Renal cortical epithelial cell (primary cell): ENCODE measurements at places on chromosomes 2 and 18.

DNA sequence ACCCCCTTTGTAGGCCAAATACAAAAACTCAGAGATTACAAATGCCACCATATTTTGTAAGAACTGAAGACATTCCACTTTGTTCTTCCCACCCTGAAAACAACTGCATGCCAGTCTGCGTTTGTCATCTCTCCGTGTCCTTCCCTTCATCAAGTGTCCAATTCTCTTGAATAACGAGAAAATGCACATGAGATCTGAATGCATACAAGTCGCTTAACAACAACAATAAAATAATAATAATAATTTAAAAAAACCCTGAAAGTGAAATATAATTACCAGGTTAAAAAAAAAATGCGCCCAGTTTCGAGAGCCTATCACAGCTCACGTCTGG is 2.0 kb upstream of the SETBP1 start:
- no peak for DNase-seq

DNA sequence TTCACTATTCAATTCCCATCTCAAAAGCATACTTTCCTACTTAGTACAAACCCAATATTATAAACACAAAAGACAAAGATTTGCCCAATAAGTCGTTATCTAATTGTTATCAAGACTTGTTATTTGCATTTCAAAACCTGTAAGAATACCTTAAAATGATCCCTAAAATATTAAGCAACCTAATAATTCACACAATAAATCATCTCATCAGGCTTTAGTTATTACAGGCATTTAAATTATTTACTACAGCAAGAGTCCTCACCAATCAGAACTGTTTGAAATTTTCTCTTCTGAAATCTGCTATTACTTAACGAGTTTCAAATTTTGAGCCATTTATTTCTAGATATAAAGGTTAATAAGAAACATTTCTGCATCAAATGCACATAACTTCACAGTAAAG is 1.6 kb downstream of the CCDC88A start:
- DNase-seq, result no peak

- no peak for DNase-seq
Measured at GRCh38 chr18:2100694-2101213, 470.6 kb downstream of the METTL4 start.

GRCh38 chr2:230930928-230931555 is 6.0 kb upstream of the GPR55 start:
- DNase-seq, result no peak

DNA sequence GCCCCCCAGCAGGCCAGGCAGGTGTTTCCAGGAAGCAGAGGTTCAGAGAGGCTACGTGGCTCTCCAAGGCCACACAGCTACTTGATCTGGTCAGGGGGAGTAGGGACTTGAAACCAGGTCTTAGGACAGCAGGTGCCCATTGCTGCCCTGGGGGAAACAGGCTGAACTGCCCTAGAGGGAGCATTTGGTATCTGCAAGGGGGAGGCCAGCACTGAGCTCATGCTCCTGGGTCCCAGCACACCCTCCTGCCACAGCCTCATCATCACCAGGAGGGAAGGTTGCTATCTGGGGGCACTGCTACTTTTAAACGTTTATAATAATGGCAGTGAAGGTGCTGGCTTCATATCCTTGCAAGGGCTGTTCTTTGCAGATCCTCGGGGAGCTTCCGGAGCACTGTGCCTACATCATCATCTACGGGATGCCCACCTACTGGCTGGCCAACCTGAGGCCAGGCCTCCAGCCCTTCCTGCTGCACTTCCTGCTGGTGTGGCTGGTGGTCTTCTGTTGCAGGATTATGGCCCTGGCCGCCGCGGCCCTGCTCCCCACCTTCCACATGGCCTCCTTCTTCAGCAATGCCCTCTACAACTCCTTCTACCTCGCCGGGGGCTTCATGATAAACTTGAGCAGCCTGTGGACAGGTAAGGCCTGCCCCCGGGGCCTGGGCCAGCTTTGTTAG is 36.1 kb downstream of the ABCG8 start:
- no peak for DNase-seq

DNA sequence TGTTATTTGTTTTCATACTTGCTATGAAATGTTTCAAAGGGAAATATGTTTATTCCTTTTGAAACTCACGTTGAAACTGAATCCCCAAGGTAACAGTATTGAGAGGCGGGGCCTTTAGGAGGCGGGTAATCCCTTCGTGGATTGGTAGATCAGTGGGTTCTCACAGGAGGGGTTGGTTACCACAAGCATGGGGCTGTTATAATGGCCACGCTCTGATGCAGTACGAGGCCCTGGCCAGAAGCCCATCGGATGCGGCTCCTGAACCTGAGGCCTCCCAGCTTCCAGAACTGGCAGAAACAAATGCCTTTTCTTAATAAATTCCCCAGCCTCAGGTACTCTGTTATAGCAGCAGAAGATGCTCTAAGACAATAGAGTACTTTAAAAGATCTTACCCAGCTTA is 135.7 kb downstream of the ASB1 start:
- DNase-seq, result no peak

GRCh38 chr2:111930409-111930808 is 32.0 kb downstream of the MERTK start:
- no peak for DNase-seq

GRCh38 chr18:70464343-70465114 is 175.7 kb downstream of the SOCS6 start:
- DNase-seq, result peak; percentile 50

GRCh38 chr2:43539436-43539835 is 56.4 kb downstream of the THADA start:
- DNase-seq, result no peak

DNA sequence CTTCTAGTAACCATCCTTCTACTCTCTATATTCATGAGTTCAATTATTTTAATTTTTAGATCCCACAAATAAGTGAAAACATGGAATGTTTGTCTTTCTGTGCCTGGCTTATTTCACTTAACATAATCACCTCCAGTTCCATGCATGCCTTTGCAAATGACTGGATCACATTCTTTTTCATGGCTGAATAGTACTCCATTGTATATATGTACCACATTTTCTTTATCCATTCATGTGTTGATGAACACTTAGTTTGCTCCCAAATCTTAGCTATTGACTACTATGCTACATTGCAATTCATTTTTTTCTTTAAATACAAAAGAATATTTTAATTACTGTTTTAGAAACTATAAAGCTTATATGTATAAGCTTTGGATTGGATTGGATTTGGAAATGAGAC is 240.4 kb upstream of the LYPD1 start:
- DNase-seq, result no peak

DNA sequence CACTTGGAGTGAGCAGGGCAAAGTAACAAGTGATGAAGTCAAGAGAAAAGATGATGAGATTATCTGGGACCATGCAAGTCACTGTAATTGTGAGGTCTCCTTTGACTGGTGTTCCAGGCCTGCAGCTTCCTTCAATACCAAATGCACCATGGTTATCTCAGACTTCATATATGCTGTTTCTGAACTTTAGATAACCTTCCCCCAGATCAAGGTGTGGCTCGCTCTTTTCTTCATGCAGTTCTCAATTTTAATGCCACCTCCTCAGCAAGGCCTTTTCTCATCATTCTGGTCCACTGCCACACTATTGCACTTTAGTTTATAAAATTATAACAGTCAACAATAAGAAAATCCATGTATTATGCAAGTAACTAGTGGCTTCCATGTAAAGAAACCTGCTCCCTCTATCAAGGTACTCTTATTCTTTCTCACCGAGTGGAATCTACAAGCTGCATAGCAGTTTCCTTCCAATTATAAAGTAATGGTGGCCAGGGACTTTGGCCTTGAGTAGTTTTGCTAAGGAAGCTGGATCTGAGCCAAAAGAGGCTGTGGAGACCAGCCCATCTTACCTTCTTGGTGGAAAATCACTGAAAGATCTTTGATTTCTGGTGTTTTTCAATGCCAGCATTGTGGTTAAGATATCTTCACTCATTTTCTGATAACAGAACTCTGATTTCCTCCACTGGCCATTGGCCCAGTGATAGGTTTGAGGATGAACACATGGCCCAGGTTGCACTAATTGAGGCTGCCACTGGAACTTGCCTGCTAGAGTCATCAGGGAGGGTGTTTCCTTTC is 113.6 kb downstream of the KCNE4 start:
- DNase-seq, result no peak

DNA sequence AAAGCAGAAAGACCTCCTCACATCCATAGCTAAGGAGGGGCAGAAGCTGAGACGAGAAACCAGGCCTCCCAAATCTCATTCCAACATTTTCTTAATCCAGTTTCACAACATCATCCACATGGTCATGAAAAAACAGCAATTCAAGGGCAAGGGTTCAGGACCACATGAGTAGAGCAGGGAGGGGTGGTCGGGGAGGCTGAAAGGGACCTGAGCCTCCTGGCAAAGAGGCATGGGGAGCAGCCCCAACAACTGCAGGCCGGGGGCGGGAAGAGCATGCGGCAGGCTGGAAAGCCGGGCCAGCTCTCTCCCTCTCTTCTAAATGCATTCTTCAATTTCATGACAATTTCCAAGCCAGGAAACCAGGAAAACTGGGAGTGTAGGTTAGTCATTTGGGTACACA is 76.7 kb downstream of the DNMT3A start:
- no peak for DNase-seq

DNA sequence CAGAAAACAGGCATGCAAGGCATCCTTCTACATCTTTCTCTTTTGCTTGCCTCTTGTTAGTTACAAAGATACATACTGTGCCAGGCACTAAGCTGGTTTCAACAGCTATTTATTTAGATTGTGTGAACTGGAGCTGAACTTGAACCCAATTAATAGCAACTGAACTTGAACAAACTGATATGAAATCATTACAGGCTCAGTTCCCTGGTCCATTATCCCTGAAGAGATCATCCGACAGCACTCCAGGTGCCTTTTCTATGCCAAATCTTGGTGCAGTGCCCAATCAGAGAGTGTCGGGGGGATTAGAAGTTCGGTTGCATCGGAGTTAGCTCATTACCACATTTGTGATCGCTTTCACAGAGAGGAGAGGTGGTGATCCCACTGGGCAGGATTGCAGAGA is 477.6 kb downstream of the PARD3B start:
- no peak for DNase-seq

- DNase-seq, result no peak
Measured at GRCh38 chr2:199278099-199278498, 179.6 kb downstream of the SATB2 start.

DNA sequence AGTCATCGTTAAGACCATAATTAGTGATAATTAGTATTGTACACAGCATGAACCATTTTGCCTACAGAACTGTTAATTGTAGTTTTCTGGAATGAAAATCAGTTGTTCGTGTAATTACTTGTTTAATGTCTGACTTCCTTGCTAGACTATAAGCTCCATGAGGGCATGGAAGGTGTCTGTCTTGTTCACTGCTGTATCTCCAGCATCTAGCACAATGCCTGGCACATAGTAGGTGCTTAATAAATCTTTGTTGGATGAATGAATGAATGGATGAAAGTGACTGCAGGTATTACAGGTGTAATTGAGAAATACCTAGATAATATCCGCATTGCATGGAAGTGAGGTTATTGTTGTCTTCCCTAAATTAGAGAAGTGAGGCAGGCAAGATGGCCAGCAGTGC is 21.8 kb downstream of the C2orf74 start:
- no peak for DNase-seq
